ENCODE measurements at places on chromosomes 6 and 20.

DNA sequence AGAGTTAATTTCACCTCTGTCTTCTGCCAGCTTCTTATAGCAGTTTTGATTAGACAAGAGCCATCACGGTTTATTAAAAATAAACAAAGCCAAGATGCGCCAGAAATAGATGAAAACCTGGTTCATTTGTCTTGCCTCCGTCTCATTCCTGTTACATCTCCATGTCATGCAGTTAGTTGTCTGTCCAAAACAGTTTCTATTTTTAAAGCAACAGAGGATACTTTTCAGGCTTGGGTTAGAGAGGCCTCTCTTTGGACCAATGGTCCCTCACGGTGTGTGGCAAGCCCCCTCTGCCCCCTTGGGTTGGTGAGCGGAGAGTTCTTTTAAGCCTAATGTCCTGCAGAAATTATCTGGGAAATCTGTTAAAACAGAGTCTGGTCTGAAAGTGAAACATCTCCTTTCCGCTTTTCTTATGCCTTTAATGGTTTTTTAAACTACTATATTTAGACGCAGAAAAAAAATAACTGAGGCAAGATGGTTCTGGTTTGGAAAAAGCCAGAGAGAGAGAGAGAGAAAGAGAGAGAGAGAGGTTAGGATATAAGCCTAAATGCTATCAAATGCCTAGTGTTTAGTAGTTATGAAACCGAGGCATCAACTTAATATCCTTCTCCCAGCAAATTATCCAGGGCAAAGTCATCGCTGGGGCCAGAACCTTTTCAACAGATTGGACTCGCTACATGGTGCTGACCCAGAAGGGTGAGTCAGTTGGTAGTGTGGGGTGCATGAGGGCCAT is 64.5 kb downstream of the ZDHHC14 start:
- DNase-seq: no peak

DNA sequence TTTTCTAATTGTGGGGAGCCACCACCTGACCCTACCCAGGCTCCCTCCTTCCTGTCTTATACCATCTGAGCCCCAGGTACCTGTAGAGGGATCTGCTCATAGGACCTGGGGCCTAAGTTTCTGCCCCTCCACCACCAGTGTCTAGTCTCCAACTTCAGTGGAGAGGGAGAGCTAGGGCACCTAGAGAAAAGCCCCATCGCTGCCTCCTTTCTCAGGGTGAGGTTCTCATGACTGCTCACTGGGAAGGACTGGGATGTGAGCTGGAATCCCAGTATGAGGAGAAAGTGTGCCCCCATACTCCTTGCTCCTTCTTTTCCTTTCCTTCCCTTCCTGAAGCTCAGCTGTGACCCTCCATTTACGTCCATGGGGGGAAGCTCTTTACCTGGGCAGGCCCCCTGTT is 231.6 kb downstream of the LRFN2 start:
- no peak for DNase-seq

- no peak for DNase-seq
These were observed 28.0 kb upstream of the MCM9 start for GRCh38 chr6:118963003-118963402.

DNA sequence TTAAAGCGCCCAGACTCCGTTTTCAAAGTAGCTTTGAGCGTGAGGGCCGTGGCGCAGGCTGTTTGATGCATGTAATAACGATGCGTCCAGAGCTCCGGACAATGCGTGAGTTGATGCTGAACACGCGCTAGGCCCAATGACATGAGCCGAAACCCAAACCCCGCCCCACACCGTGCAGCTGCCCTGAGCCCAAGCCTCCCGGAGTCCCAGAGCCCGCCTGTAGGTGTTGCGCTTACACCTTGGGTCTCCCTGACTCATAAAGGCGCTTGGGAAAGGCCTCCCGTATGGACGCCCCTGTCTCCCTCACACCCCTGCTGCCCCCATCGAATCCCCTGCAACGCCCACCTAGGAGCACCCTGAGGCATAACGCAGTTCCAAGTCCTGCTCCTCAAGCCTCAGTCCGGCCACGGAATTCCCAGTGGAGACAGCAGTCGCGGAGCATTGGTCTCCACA is 87.6 kb downstream of the ERMARD start:
- DNase-seq: no peak

- no peak for DNase-seq
These were observed 85.3 kb downstream of the SIM1 start for GRCh38 chr6:100379386-100379785.

GRCh38 chr6:37735722-37736121 is 38.0 kb upstream of the MDGA1 start:
- DNase-seq: no peak

DNA sequence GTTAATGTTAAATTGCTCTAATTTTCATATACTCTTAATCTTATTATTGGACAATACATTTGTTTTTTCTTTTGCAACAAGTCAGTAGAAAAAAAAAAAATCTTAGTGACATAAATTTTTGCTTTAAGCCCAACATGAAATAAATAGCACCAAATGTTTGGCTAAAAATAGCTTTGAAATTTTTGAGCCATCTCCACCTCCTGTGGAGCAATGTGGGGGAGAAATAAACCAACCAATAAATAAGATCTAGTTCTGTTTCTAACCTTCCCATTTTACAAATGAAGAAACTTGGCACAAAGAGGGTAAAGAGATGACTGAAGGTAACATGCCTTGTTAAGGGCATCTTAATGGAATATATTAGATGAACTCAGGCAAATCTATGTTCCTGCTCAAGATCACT is 91.4 kb downstream of the PRKN start:
- no peak for DNase-seq

GRCh38 chr6:119077643-119078375 is 655 bp downstream of the FAM184A start:
- no peak for DNase-seq

DNA sequence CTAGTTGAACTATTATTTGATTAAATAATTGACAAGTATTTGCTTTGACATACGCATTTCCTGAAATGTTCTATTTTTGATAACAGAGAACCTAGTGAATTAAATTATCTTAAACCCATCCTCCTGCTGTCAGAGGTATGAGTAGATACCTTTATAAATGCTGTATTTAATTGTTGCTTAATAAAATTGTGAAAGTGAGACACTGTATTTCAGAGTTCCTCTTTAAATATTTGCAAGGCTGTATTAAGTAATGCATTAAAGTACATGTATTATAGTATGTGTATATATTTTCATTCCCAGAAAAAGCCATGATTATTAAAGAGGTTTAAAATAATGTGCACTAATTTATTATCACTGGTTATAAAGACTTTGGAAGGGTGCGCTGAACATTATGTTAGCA is 483.8 kb downstream of the TFAP2B start:
- DNase-seq: no peak

- DNase-seq: no peak
These were observed 298.8 kb upstream of the FERMT1 start for GRCh38 chr20:6421321-6422248.

GRCh38 chr20:3690413-3690812 is 8.6 kb upstream of the ADAM33 start:
- DNase-seq: no peak

DNA sequence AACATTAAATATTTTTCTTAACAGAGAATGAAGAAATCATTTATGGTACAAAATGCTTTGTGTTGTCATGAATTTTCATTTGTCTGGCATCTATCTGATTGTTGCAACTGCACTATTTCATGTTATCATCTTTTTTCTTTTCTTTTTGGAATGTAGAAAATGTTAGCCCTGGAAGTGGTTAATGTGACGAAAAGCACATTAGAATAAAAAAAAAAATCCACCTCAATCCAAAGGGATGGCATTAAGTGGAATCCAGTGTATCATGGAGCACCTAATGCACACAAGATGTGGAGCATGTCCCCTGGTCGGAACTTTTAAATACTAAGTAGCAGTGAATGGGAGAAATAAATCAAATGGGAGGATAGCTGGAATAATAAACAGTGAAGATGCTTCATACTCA is 172.9 kb upstream of the MCHR2 start:
- no peak for DNase-seq

GRCh38 chr6:32182555-32182981 is 1.5 kb downstream of the AGER start:
- DNase-seq: no peak

DNA sequence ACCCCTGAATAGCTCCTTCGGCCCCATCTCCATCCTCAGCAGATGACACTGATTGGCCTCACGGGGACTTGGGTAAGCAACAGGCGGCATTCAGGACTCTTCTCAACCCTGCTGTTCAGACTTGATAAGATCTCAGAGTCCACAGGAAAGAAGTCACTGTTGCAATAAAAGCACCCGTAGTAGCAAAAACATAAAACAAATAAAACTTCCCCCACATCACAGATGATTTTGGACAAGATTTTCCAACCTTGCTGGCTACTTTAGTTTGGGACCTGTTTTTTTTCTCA is 17.1 kb upstream of the C20orf144 start:
- DNase-seq: no peak

DNA sequence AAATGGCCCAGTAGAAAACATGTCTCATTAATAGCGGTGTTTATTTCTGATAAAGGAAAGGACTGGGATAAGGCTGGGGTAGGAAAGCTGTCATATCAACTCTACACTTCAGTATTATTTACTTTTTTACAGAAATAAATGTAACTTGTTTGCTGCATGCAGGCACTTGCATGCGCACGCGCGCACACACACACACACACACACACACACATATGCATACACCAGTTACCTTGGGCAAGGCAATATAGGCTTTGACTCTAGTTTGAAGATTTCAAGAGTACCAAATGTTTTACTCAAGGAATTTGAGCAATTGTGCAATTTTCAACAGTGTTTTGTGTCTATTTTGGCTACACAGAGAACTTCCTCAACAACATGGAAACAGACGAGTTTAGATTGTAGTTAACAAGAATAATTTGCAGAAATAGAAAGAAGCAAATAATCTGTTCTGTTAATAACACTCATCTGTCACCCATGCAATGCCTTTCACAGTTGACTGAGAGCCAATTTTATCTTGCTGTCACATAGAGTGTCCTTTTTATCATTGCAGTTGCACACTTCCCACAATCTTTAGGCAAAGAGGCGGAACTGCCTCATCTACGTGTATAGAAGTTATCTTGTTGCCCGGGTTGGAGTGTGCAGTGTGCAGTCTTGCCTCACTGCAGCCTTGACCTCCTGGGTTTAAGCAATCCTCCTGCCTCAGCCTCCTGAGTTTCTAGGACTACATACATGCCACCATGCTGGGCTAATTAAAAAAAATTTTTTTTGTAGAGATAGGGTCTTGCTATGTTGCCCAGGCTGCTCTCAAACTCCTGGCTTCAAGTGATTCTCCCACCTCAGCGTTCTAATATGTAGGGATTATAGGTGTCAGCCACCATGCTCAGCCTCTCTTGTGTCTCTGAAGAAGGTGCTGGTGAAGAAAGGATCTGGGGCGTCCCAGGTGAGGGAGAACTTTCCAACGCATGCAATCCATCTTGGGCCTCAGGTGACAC is 74.8 kb upstream of the SHLD1 start:
- no peak for DNase-seq

DNA sequence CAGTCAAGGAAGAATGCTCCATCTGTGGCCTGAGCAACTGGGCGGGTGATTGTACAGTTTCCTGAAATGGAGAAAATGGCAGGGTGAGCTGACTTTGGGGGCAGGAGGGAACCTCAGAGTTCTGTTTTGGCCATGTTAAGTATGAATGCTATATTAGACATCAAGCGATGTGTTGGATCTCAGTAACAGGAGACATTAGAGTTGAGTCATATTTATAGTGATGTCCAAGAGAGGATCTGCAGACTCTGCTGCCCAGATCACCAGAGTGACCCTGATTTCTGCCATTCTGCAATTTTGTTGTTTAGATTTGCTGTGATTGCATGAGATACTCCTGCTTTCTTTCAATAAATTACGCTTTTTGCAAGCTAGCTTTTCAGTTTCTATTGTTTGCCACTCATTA is 131.4 kb upstream of the ENPP5 start:
- DNase-seq: no peak

- no peak for DNase-seq
These were observed 195.0 kb upstream of the TSHZ2 start for GRCh38 chr20:52777171-52777570.

DNA sequence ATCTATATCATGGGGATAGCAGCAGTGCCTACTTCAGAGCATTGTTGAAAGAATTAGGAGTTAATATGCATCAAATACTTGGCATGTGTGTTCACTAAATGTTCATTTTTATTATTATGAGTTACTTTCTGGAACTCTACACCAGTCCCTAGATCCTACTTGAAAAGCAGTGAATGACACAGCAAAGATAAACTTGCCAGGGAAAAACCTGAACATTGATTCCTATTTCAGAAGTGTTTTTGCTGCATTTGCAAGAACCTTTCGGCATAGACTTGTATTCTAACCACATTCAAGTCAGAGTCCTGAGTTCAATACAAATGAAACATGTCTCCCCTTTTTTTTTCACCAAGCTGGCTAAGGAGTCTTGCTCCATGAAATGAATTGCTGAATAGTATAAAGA is 187.4 kb upstream of the TAB2 start:
- no peak for DNase-seq

GRCh38 chr6:14068133-14068532 is 49.4 kb upstream of the CD83 start:
- DNase-seq: no peak

DNA sequence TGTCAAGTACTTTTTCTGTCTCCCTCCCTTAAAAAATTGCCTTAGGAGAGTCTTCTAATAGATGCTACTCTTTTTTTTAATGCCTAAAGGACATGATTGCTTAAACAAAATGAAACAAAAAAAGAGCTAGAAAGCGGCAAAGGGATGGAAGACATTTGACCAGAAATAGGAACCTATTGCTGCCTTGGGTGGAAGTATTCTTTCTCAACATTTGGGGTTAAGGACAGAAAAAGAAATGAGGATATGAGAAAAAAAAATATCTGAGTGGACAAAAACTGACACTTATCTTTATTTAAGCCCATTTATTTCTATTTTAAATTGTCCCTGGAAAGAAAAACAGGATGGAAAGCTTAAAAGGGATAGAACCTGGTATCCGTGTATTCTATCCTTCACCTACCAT is 664.9 kb upstream of the CITED2 start:
- no peak for DNase-seq

DNA sequence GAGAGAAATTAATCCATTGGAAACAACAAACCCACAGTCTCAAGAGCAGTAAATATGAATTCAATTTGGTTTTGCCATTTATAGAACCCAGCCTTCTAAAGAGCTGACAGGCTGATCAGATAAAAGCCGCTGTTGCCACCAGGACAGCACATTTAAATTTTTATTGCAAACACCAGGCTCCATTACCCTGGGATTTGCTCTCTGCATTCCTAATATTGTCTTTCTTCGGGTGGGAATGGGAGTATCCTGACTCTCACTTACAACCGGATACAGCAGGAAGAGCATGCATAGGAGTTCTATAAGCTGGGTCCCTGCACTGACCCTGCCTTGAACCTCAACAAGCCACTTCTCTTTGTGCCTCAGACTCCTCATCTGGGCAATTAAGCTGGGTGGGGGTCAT is 142.9 kb downstream of the LRFN2 start:
- no peak for DNase-seq

- no peak for DNase-seq
These were observed 21.1 kb downstream of the PNPLA1 start for GRCh38 chr6:36290668-36291620.

GRCh38 chr6:137412562-137412961 is 81.6 kb downstream of the OLIG3 start:
- no peak for DNase-seq
